ENCODE measurements at places on chromosomes 11 and 22.

- DNase-seq, result no peak
Observed at GRCh38 chr11:94700622-94701021, 67.5 kb upstream of the AMOTL1 start.

- DNase-seq, result no peak
Observed at GRCh38 chr11:44556735-44557409, 8.6 kb upstream of the CD82 start.

- no peak for DNase-seq
Observed at GRCh38 chr11:15911377-15912044, 444.8 kb downstream of the SOX6 start.

DNA sequence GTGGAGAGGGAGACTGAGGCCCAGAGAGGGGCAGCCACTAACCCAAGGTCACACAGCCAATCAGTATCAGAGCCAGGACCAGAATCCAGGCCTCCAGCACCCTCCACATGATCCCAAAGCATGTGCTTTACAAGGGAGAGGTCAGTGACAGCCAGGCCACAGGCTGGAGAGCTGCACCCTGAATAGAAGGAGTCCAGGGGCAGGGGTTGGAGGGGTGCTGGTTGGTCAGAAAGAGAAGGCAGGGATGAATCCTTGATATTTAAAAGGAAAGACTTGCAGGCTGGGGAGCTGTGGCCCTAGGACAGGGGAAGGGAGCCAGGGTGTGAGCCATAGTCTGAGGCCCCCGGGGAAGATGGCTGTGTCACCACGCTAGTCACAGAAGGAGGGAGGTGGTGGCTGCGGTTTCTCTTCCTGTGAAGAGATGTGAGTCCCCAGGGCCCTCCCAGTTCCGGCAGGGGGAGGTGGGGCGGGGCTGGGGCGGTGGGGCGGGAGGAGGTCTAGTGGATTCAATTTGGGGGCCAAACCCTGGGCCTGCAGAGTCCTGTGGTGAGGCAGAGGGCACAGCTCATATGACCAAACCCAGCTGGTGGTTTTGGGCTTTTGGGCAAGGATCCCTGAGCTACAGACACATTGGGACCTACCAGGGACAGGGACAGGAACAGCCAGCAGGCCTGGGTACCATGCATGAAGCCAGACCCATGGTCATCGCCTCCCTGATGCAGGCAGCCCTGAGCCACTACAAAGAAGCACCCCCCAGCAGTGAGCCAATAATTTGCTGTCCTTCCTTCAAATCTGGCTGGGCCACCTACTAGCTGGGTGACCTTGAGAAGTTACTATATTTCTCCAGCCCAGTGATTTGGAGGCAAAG is 14.0 kb downstream of the RAC2 start:
- no peak for DNase-seq

DNA sequence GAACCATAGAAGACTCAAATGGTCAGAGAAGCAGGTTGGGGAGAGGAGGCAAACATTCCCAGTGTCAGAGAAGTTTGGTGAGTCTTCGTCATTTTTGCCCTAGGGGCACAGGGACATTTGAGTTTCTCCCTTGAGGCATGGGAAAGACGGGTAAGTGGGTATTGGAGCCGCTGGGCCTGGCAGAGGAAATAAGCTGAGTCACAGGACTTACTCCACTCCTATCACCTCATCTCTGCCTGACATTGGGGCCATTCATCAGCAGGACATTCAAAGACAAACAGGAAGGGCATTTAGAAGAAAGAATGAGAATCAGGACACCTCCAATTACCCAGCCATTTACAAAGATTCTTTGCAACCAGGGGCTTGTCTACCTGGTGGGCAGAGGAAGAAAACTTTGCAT is 100.7 kb upstream of the SEZ6L start:
- DNase-seq, result no peak

- no peak for DNase-seq
Observed at GRCh38 chr11:95989076-95989605, 65.2 kb upstream of the MTMR2 start.
